ENCODE measurements at places on chromosomes 3 and 15. TPM values are rescaled to one million over a fixed set of nuclear protein-coding genes. Genes with fewer than 3 reads are reported as not detected.

ZNF770 gene
- 20.4 TPM for total RNA-seq

- DNase-seq = no peak
Observed at GRCh38 chr3:151925876-151926275, 52.4 kb downstream of the SUCNR1 start.

DNA sequence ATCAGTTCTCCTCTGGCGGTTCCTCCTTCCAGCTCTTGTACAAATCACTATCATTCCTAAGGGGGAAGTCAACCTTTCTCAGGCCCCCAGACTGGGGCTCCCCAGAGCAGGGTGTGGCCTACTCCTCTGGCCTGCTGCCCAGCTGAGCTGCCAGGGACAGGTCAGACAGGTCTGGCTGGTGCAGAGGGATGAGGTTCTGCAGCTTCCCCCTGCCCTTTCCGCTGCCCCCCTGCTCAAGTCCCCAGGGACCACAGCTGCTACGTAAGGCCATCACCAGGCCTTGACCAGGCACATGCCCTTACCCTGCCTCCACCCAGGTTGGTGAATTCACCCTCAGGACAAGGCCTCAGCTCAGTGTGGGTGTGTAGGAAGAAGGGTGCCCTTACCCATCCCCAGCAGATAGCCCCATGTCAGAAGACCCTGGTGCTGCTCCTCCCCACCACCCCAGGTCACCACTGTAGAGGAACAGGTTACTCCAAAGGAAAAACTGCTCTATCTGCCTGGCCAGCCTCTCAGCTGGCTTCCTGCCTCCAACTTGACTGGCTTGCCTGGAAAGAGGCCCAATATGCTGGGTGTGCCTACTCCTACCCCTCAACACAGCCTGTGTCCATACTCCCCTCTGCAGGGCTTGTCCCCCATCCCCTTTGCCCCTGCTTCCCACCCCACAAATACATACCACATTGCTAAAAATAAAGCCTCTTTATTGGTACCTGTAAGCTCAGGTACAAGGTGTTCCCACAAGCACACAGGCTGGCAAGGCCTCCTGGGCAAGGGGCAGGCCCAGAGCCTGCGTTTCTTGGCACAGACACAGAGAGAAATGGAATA is 12.0 kb downstream of the CSRNP1 start:
- no peak for DNase-seq

DNA sequence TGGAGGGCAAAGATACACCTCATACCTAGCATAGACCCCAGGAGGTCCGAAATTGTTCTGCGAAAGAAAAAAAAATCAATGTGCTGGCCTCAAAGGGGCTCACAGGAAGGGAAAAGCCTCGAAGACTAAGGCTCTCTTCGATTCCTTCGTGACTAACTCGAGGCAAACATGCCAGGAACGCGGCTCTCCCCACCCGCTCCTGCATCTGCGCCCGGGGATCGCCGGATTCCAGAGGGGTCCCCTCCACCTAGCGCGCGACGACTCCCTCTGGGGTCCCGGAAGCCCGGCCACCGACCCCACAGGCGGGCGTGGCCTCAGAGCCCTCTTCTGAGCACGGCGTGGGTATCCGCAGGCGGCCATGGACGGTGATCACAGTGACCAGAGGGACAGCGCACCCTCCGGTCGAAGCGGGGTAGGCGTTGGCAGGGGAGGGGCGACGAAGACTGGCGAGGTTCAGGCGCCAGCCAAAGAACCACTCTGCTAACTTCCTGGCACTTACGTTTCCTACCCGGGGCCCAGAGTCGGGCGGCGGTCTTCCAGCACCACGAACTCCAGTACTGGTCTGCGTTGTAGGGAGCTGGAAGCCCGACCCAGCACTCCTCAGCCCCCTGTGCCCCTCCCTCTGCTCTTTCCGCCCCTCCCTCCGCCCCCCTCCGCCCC is 515 bp upstream of the EIF3J start:
- no peak for DNase-seq

DNA sequence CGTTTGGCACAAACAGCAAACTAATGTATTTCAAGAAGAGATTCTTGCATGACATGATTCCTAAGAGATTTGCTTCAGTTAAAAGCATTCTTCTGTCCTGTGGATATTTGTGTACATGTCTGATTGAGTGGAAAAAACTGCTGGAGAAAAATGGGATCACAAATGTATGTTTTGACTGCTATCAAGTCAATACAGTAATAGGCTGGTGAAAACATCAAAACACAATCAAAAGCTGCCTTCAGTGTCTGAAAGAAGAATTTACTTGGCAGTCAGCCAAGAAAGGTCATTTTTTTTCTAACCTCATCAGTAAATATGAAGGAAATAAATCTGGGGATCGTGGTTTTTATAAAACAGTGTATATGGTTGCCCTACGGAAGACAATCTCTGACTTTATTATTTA is 1214.8 kb downstream of the NSUN3 start:
- DNase-seq = no peak

P2RY1 gene
- 2.6 TPM for total RNA-seq

- no peak for DNase-seq
Observed at GRCh38 chr15:81165535-81165934, 31.1 kb upstream of the IL16 start.

GRCh38 chr15:89870006-89870405 is 23.8 kb downstream of the AP3S2 start:
- DNase-seq = no peak

GRCh38 chr15:86425746-86426145 is 346.1 kb downstream of the AGBL1 start:
- no peak for DNase-seq

CCDC80 gene
- total RNA-seq = 13.6 TPM

GRCh38 chr3:7959094-7959493 is 542.5 kb upstream of the LMCD1 start:
- no peak for DNase-seq

GRCh38 chr3:28348265-28348628 is 274 bp upstream of the ZCWPW2 start:
- no peak for DNase-seq

Measured in thymus (tissue), 14 donors.